ENCODE measurements at places on chromosomes 7 and 10.

DNA sequence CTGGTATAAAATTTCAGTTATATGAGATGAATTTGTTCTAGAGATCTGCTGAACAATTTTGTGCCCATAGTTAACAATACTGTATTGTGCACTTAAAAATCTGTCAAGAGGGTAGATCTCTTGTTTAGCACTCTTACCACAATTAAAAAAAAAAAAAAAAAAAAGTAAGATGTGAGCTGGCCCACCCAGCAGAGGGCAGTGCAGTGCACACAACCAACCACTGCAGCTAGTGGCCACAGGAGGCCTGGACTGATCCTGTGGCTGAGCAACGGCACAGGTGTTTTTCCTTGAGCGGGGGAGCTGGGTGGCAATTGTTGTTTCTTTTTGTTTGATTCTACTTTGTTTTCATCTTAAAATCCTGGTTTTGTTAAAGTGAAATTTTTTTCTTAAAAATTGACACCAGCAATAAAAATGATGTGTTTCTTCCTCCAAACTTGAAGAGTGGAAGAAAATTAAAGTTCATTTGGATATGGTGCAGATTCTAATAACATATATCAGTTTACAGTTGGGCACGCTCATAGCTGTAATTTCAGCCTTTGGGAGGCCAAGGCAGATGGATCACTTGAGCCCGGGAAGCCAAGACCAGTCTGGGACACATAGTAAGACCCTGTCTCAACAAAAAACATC is 171.1 kb upstream of the TBX20 start:
- DNase-seq: peak; percentile 64

DNA sequence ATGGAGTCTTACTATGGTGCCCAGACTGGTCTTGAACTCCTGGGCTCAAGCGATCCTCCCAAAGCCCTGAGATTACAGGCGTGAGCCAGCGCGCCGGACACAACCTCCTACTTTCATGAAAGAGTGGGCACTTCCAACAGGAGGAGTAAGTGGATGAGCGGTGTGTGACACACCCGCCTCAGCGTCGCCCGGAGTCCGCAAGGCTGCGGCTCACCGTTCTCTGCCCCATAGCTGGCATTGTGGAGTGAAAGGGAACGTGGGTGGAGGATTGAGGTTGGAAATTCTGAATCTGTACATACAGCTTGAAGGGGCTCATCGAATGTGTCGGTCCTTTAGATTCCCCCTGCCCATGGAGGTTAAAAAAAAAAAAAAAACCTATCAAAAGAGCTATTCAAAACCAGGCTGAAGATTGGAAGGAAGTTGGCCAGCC is 524 bp upstream of the PRXL2A start:
- peak; percentile 41 for DNase-seq

DNA sequence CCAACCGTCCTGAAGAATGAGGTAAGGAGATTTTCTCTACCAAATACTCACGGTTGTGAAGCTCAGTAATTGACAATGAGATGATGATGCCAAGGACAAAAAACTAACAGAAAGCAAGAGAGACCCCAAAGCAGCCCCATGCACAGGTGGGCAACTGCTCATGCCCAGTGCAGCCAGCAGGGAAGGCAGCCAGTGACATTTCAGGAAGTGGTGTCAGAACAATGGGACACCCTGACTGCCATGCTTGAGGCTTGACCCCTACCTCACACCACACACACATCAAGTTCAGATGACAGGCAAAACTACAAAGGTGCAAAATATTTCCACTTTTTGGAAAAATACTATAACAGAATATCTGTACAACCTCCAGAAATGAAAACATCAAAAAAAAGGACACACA is 66.9 kb downstream of the CFAP46 start:
- DNase-seq: no peak

GRCh38 chr10:133072196-133072595 is 15.5 kb upstream of the ADGRA1 start:
- DNase-seq: no peak

GRCh38 chr7:36960105-36960504 is 235.8 kb upstream of the AOAH start:
- DNase-seq: no peak

- DNase-seq: no peak
Measured at GRCh38 chr10:132845780-132846595, 60.0 kb upstream of the NKX6-2 start.

- no peak for DNase-seq
Measured at GRCh38 chr10:11626071-11626470, 14.6 kb upstream of the USP6NL start.

DNA sequence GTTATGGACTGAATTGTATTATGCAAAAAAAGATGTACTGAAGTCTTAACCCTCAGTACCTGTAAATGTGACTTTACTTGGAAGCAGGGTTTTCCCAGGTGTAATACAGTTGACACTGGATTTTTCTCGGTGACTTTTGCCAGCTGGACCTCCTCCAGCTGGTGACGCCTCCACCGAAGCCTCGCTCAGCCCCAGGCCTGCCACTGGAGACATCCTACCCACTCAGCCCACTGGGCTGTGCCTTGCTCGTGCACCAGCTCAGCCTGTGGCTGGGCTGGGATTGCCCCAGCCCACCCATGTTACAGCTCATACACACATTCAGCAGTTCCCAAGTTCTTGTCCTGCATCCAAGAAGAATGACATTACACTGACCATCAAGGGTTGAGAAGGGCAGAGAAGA is 42.4 kb upstream of the GPR22 start:
- DNase-seq: no peak

- no peak for DNase-seq
Measured at GRCh38 chr10:59757966-59758365, 4.7 kb upstream of the MRLN start.

All from activated CD4-positive, alpha-beta T cell treated with anti-CD3 and anti-CD28 coated beads, Interleukin-10, Interleukin-2, amounts not matched to agents 100 ng/mL and 50 ng/mL, durations not matched to agents 16 hours and 8 hours (primary cell).